ENCODE measurements at places on chromosomes 4 and X. TPM values are rescaled to one million over a fixed set of nuclear protein-coding genes. Genes with fewer than 3 reads are reported as not detected.

DNA sequence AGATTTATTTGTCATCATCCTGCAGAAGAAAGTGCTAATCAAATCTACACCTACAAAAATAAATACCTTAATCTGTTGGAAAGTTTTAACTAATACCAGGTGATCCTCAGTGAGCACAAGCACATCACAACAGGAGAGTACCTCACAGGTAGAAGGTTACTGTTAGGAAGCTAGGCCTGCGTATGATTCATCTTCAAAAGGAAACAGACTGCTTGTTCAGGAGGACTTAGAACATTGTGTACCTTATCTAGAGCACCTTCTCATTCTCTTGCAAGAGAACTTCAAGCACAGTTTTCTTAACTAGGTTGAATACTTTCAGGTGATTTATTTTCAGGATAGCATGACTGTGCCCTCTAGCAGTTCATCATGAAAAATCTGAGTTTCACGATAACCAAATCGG, 54.2 kb downstream of the MND1 start:
- no peak for DNase-seq

DNA sequence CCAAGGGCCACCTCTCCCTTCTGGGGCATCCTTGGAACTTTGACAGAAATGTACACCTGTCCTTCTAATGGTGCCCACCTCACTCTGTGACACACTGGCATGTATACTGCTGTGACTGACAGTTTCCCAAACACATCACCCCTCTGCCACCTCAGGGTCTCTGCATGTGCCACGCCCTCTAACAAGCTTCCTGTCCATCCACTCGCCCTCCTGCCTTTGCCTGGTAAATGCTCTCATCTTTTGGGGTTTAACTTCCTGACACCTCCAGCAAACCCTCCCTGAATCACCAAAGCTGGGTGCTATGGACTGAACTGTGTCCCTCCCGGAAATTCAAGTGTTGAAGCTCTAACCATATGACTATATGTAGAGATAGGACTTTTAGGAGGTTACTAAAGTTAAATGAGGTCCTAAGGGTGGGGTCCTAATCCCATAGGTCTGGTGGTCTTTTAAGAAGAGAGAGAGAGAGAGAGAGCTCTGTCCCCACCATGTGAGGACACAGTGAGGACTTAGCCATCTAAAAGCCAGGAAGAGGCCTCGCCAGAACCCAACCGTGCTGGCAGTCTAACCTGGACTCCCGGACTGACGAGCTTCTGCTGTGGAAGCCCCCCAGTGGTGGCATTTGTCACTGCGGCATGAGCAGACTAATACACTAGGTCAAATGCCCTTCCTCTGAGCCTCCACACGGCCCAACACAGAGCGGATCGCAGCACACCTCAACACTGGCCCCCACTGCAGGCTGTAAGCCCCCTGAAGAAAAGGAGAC, 95.6 kb downstream of the AFAP1 start:
- peak; percentile 66 for DNase-seq

Gene CENPVL2
- not detected for total RNA-seq

- no peak for DNase-seq
Measured at GRCh38 chrX:81662381-81662780, 460.5 kb downstream of the SH3BGRL start.

GRCh38 chrX:12076046-12076445, 62.2 kb upstream of the FRMPD4 start:
- DNase-seq, result no peak

DNA sequence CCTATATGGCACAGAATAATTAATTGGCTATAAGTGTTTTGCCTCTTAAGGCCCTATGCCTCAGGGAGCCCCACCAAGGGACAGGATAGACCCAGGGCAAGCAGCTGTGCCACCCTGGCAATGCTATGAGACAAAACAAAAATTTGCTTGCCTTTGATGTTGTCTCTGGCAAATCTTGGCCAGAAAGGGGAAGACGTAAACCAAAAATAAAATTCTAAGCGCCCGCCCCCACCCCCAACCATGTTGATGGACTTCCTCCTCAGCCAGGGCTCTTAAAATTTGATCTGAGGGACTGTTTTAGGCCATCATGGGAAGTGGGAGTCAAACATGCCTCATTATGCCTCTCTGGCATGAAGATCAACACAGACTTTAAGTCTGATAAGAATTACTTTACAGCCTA, 130.5 kb upstream of the APOOL start:
- DNase-seq, result no peak

DNA sequence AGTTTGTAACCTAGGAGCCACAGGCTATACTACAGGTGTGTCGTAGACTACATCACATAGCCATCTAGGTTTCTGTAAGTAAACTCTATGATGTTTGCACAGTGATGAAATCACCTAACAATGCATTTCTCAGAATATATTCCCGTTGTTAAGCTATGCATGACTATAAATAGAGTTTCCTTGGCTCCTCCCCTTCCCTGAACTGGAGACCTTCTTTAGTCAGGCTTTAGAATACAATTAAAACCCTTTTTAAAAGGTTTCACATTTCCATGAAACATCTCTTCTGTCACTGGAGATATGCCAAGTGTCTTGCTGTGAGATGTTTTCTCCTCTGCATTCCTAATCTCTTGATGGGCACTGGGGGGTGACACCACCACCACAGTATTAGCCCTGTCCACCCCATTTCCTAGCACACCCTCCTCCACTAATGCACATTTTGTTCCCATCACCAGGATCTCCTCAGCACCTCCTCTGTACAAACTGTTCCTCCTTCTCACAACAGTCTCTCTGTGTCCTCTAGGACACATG, 334.6 kb upstream of the CPEB2 start:
- no peak for DNase-seq

- DNase-seq, result no peak
Measured at GRCh38 chrX:37918168-37918567, 70.8 kb upstream of the DYNLT3 start.
